ENCODE measurements at places on chromosomes 13 and 19. TPM values are rescaled to one million over a fixed set of nuclear protein-coding genes. Genes with fewer than 3 reads are reported as not detected.

- DNase-seq: no peak
Observed at GRCh38 chr13:23699271-23699670, 129.1 kb downstream of the TNFRSF19 start.

DNA sequence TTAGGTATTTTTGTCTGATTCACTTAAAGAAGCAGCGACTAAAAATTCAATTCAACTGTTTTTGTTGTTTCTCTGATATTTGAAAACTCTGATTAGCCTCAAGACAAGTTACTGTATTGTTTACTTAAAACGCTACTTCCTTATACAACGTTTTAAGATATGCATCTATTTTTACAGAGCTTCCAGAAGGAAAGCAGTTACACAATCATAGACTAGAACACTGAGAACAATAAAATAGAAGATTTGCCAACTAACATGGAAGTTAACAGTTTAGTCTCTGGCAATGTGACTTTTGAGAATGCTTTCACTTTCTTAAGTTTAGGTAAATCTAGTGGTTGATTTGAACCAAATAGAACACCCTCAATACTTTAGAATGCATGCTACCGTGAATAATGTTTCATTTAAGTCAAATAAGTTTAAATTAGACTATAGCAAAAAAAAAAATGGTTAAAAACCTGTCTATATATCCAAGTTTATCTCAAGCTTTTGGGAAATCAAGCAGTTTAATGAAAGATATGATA is 614.8 kb downstream of the DACH1 start:
- no peak for DNase-seq

- DNase-seq: no peak
Observed at GRCh38 chr19:46607448-46607841, 6.3 kb downstream of the CALM3 start.

DNA sequence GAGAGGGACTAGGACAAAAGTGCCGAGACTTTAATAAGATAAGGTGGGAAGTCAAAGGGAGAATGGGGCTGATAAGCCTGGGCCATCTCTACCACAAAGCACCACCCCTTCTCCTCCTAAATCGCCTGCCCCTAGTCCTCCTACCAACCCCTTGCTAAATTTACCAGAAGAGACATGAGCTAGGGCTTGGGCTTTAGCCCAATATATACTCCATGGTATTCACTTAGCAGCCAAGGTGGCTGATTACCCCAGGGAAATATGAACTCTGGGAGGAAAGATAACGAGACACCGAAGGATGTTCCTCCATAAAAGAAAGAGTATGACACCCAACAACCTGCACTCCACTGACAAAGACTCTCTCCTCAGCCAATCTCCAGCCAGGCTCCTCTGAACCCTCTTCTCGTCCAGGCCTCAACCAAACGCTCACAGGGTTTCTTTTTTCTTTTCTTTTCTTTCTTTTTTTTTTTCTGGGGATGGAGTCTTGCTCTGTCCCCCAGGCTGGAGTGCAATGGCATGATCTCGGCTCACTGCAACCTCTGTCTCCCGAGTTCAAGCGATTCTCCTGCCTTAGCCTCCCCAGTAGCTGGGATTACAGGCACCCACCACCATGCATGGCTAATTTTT is 610.2 kb downstream of the UQCRFS1 start:
- DNase-seq: no peak

F2RL3 gene
- 0.19 TPM for polyA plus RNA-seq

MEIOSIN gene
- not detected for polyA plus RNA-seq

DNA sequence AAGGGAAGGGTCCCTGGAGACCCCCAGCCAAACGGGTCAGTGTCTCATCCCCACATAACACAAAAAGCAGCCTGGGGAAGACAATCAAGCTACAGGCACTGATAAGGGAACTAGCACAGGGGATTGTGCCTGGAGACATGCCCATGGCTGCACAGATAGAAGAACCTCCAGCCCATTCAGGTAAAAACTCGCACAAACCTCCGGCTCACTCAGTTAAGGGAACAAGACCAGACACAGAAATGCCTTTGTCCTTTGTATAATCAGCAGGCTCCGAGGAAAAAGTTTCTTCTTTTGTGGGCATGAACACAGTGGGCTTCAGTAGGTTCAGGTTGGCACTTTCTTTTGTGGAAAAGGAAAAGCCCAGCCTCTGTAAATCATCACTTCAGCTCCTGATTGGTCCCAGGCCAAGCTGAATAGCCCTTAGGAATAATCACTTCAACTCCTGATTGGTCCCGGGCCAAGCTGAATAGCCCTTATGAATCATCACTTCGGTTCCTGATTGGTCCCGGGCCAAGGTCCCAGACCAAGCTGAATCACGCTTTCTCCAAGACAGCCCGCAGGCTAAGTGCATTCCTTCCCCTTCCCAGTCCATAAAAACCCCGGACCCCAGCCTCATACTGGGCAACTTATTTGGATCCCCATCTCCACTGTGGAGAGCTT is 5.0 kb upstream of the ZNF230 start:
- no peak for DNase-seq

DNA sequence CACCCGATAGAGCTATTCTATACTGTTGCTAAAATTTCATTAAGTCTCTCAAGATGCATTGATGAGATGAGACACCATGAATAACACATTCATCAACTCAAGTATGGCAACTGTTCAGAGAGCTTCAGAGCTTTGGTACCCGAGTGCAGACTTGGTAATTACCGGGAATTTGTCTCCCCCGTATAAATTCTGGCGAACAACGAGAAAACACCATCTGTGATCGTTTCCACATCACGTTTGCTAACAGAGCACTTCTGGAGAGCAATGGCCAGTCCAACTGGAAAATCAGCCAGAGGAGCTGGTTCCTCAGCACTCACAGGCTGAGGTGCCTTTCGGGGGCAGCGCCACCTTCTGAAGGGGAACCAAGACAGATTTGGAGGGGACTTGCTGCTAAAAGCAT is 40.2 kb downstream of the SUGP2 start:
- DNase-seq: no peak

GRCh38 chr19:11414544-11414943 is 4.6 kb downstream of the RGL3 start:
- DNase-seq: no peak

ZNF534 gene
- polyA plus RNA-seq: 0.81 TPM

- no peak for DNase-seq
Observed at GRCh38 chr19:58353717-58354477, 605 bp upstream of the A1BG start.

GRCh38 chr19:4295972-4296771 is 6.0 kb downstream of the TMIGD2 start:
- DNase-seq: no peak

CCDC194 gene
- not detected for polyA plus RNA-seq

PTH2 gene
- not detected for polyA plus RNA-seq

DNA sequence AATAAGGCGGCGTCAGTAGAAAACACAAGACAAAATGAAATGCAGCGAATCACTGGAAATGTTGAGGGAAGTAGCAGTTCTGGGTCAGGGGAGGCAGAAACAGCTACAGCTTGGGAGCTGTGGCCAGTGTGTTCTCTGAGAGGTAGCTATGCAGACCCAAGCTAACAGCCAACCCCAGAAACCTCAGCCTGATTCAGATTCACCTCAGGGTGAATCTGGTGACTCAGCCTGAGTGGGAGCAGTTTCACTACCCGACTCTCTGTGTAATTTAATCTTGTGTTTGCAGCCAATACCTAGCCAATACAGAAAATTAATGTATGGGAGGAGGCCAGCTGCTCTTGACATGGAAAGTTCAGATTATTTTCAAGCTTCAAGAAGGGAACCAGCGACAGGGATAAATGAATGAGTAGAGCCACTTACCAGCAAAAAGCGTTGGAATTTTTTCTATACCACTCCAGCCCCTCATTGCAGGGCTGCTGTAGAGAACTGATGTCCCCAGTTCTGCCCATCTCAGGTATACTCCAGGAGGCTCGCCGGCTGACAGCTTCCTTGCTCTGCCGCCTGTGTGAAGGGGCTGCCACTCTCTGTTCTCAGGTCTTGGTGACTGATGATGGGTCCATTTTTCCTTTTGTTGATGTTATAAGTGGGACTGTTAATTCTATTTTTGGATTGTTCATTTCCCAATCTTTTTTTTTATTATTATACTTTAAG is 8.9 kb downstream of the IGFL3 start:
- DNase-seq: no peak
